ENCODE measurements at places on chromosomes 7 and 10.
A peak's percentile ranks its signal among the peaks of the same experiment; 100 is the strongest.

GRCh38 chr10:51656503-51656902 is 42.9 kb downstream of the CSTF2T start:
- no peak for DNase-seq

GRCh38 chr10:92868557-92868956 is 20.2 kb downstream of the EXOC6 start:
- DNase-seq = no peak

DNA sequence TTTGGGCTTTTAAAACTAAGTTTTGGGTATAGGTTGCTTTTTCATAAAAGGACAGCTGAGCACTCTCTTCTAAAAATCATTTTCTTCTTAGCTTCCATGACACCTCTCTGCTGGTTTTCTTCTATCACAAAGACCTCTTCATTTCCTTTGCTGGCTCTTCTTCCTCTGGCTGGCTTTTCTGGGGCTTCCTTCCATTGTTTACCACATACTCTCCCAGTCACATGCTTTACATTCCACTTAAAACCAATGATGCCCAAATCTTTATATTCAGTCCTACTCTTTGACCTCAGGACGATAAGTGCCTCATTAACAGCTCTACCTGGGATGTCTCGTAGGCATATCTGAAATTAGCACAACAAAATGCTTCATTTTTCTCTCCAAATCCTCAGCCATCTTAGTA is 26.8 kb downstream of the FAM133B start:
- DNase-seq = no peak

GRCh38 chr10:86461963-86462804 is 59.4 kb downstream of the WAPL start:
- no peak for DNase-seq

DNA sequence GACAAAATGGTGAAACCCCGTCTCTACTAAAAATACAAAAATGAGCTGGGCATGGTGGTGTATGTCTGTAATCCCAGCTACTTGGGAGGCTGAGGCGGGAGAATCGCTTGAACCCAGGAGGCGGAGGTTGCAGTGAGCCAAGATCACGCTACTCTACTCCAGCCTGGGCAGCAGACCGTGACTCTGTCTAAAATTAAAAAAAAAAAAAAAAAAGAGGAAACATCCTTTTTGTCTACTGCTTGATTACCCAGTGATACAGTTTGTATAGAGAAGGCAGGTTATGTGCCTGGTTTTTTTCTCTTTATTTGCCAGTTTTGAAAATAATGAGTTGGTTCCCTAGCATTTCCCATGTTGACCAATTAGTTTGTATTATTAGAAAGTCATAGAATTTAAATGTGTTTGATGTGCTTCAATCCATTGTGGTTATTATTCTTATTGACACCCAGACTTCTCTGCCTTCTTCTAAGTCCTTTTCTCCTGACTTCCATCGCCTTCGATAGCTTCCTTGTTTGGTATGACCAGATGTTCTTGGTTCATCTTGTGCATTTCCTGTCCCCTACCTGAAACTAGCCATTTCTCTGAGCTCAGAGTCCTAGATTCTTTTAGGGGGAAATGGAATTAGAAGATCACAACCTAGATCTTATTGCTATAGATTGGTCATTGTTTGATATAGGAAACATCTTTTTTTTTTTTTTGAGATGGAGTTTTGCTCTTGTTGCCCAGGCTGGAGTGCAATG is 43.2 kb downstream of the VKORC1L1 start:
- no peak for DNase-seq

DNA sequence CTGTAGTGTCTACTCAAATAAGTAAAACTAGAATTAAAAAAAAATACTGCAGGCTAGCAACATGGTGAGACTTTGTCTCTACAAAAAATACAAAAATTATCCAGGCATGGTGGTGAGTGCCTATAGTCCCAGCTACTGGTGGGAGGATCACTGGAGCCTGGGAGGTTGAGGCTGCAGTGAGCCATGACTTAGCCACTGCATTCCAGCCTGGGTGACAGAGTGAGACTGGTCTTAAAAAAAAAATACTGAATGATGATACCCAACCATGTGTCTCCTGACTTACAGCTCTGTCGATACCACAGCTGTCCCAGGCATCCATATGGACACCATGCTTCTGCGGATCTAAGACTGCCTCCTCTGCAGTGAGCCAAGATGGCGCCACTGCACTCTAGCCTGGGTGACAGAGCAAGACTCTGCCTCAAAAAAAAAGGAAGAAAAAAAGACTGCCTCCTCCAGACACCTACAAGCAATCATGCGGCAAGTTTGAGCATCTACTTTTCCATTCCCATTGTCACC is 7.9 kb upstream of the FRAT1 start:
- DNase-seq = no peak

DNA sequence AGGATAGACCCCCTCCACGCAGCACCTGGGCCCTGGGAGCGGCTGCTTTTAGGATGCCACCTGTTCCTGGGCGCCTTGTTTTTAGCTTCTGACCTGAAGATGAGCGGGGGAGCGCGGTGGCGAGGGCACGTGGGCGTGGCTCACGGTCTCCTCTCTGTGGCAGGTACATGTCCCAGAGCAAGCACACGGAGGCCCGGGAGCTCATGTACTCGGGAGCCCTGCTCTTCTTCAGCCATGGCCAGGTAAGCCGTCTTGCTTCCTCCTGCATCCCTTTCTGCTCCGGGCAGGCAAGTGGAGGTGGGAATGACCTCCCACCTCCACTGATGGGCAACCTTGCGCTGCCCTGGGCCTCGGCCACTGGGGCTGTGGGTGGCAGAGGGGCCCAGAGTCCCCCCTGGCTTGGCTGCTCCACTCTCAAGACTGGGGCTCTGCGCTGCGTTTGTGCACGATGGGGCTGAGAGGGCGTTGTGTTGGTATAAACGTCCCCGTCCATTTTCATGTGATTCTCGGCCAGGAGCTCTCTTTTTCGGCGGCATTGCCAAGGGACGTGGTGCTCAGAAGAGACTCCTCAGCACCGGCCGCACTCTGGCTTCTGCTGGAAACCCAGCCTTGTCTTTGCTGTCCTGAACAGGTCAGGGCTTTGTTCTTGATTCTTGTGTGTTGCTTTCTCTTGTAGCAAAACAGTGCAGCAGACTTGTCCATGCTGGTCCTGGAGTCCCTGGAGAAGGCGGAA is 9.7 kb downstream of the GET4 start:
- DNase-seq = no peak

DNA sequence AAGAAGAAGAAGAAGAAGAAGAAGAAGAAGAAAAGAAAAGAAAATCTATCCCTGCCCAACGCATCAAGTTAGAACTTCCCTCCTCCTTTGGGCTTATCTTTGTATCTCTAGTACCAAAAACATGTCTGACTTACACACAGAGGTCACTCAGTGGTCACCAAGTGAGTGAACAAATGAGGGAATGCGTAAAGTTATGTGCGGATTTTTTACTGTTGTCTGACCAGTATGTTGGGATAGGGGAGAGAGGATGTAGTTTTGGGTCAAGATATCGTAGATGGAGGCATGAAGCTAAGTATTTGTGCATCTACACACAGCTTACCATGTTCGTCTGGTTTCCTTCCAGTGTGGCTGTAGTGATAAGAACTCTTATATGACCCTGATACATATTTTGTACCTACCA is 99.9 kb downstream of the ITIH5 start:
- no peak for DNase-seq

- no peak for DNase-seq
Observed at GRCh38 chr7:30270921-30271320, 13.5 kb upstream of the ZNRF2 start.

- DNase-seq = no peak
Observed at GRCh38 chr7:112882022-112882421, 91.8 kb upstream of the TMEM168 start.

DNA sequence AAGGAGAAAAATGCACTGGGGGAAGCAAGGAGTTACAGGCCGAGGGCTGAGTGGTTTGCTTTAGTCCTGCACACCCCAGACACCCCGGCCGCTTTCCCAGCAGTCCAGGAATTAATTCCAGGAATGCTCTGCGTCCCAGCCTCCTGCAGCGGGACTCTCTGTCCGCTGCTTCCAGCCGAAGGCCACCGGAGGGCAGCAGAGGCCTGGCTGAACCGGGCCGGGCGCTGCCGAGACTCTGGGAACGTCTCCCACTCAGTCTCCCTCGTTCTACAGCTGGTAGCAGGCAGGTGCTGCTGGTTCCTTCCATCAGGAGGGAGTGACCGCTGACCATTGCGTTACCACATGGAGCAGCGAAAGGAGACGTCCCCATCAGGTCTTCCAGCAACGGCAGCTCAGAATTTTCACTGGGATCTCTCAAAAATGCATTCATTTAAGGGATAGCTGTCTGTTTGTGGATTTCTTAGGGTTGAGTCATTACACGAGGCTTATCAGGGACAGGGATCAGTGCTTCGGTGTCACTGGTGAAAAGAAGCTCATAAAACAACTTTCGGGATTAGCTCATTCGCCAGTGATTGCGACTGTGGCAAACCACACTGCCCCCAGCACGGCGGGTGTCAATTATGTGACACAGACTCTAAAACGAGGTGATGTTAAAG is 24.9 kb upstream of the PITRM1 start:
- peak; percentile 90 for DNase-seq

GRCh38 chr10:11205030-11205772 is 187.5 kb downstream of the CELF2 start:
- DNase-seq = no peak

- no peak for DNase-seq
Observed at GRCh38 chr7:33854801-33855350, 50.5 kb upstream of the BMPER start.

DNA sequence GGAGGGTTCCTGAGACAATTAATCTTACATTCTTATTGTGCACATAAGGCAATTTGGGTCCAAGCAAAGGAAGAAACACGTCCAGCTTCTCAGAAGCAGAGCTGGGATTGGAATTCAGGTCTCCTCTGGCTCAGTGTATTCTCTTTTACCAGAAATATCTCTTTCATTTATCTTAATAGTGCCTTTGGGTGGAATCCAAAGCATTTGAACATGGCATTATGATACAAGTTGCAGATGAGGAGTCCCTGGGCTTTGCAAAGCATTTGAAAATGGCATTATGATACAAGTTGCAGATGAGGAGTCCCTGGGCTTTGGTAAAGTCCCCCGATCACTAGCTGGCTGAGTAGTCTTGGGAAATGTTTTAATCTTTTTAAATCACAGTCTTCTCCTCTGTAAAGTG is 30.0 kb upstream of the PTN start:
- no peak for DNase-seq
